ENCODE measurements at places on chromosomes 6 and 20. TPM values are rescaled to one million over a fixed set of nuclear protein-coding genes. Genes with fewer than 3 reads are reported as not detected.

The OPN5 gene
- total RNA-seq = not detected

The PRSS16 gene
- 0.55 TPM for total RNA-seq

The FAM83D gene
- 15.4 TPM for total RNA-seq

The ZNF831 gene
- 3.0 TPM for total RNA-seq

The C6orf141 gene
- not detected for total RNA-seq

The IRF4 gene
- total RNA-seq = 1,053 TPM

The SIGLEC1 gene
- not detected for total RNA-seq

The ADGRF1 gene
- not detected for total RNA-seq
